NCI-H1105 (cell line): ENCODE measurements at places on chromosomes 2 and 18.

DNA sequence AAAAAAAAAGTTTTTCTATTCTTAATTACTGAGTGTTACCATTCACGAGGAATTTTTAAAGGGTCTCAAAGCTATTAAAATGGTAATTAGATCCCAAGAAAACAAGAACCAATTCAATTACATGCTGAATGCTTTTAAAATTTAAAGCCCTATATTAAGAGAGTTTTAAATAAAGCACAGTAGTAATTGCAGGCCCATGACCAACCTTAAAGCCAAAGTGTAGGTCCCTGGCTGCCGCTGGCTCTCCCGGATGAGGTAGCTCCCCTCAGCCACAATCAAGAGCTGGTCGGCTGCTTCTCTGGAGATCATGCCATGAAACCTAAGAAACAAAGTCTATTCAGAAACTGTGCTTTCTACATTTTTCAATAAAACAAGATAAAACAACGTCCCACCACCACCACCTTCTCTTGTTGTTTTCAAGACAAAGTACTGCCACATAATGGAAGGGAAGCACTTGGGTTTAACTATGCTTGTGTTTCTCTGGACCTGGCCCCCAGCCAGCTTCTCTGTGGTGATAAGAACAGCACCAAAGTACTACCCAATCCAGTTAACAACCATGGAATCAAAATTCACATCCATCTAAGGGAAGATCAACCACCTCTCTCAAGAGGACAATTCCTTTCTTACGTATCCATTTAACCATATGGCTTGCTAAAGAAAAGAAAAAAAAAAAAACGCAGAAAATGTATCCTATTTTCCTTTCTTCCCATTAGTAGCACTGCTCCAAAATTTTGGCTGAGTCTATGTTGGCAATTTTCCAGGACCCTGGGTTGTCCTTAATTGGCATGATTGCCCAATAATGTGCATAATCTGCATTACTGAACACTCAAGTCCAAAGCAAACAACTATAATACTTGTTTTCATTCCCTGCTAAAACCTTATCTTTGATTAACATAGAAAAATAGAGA, 90.1 kb downstream of the CHN1 start:
- DNase-seq: peak; percentile 79

DNA sequence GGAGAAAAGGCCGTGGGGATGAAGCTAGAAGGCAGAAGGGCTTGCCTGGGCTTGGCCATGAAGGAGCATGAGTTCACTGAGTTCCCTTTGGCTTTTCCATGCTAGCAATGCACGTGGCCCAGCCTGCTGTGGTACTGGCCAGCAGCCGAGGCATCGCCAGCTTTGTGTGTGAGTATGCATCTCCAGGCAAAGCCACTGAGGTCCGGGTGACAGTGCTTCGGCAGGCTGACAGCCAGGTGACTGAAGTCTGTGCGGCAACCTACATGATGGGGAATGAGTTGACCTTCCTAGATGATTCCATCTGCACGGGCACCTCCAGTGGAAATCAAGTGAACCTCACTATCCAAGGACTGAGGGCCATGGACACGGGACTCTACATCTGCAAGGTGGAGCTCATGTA, 2.9 kb downstream of the CTLA4 start:
- no peak for DNase-seq

- DNase-seq: no peak
These were observed 95.7 kb downstream of the TPGS2 start for GRCh38 chr18:36733150-36733549.

GRCh38 chr2:241848761-241849615, 9.7 kb downstream of the PDCD1 start:
- no peak for DNase-seq

DNA sequence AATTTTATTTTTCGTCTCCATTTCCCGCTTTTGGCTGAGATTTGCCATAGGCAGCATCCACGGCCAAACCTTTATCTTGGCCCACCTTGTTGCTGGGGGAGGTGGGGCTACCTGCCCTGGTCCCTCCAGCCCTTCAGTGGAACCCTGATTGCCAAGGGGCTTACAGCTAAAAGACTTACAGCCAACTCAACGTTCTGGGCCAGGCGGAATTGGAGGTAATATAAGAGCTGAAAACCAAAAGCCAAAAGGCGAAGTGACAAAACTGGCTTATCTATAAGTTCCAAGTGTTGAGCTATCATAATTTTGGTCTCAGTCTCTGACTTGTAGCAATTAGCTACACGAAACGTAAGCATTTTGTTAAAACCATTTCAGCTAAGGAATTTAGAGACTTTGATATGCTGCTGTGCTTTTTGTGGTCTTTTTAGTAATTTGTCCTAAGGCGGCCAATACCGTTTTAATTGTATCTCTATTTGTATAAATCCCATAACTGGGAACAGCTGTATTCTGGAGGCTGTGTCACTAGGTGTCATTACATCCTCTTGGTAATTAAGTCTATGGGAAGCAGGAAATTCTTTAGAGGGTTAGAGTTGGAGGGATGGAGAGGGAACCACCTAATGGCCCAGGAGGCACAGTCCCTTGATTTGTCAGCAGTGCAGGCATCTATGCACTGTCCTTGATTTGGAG, 24.0 kb downstream of the PDCD1 start:
- DNase-seq: no peak

- no peak for DNase-seq
These were observed 71.7 kb downstream of the NCAPH start for GRCh38 chr2:96407041-96407918.
